Fibroblast of skin of left biceps (primary cell): ENCODE measurements at places on chromosomes 5 and 9.

- no peak for DNase-seq
Observed at GRCh38 chr5:44652674-44653073, 156.1 kb upstream of the MRPS30 start.

- no peak for DNase-seq
Observed at GRCh38 chr9:121833061-121833460, 181.6 kb downstream of the DAB2IP start.

DNA sequence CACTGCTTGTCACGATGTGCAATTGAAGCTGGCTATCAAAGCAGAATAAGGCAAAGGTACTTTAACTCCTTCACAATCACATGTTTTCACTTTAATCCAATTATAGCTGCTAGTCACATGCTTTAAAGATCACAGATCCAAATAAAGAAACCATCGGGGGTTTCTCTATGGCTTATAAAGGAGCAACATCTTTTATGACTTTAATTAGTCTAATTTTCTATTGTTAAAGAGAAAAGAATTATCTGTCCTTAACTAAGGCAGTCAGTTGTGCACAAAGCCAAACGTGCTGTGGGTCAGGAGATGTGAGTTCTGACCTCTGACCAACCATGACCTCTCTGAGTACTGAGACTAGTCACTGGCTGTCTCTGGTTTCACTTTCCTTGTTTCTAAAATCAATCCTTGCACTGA, 561.1 kb downstream of the RAB3C start:
- DNase-seq: no peak

DNA sequence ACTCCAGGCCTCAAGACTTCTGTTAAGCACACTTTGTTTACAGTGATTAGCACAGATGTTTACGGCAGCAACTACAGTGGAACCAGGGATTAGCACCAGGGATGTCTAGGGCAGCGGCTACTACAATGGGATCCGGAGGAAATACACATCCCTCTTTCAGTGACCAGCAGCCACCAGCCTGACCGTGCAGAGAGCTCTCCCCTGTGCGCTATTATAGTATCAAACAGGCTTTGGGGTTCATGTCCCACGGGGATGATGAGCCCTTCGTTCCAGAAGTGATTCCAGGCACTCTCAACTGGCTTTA, 21.5 kb downstream of the GFPT2 start:
- DNase-seq: no peak

- DNase-seq: no peak
Observed at GRCh38 chr5:110321117-110321516, 405.4 kb downstream of the TMEM232 start.

DNA sequence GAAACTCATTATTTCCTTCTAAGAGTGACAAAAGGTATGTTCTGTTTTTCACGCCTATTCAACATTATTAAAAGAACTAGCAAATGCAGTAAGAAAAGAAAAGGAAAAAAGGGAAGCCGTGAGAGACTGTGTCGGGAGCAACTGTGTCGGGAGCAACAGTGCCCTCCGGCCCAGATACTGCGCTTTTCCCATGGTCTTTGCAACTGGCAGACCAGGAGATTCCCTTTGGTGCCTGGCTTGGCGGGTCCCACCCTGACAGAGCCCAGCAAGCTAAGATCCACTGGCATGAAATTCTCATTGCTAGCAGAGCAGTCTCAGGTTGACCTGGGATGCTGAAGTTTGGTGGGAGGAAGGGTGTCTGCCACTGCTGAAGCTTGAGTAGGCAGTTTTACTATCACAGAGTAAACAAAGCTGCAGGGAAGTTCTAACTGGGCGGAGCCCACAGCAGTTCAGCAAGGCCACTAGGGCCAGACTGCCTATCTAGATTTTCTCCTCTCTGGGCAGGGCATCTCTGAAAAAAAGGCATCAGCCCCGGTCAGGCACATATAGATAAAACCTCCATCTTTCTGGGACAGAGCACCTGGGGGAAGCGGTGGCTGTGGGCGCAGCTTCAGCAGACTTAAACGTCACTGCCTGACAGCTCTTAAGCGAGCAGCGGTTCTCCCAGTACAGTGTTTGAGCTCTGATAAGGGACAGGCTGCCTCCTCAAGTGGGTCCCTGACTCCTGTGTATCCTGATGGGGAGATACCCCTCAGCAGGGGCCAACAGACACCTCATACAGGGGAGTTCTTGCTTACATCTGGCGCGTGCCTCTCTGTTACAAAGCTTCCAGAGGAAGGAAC, 1237.4 kb upstream of the CDH18 start:
- no peak for DNase-seq

DNA sequence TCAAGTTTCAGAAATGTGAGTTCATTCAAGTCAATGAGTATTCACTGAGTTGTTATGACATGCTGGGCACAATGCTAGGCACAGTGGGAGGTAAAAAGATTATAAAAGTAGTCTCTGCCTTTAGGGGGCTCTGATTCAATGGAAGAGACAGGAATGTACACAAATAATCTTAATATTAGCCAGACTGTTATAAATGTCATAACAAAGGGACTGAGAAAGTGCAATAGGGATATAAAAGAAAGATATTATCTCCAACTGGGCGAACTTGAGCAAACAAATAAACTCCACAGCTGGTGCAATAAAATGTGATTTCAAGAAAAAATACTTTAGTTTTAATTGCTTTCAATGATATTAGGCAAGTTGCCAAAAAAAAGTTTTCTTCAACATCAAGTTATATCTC, 755.2 kb downstream of the BRINP1 start:
- no peak for DNase-seq

GRCh38 chr5:116658141-116658540, 83.5 kb upstream of the SEMA6A start:
- DNase-seq: no peak

DNA sequence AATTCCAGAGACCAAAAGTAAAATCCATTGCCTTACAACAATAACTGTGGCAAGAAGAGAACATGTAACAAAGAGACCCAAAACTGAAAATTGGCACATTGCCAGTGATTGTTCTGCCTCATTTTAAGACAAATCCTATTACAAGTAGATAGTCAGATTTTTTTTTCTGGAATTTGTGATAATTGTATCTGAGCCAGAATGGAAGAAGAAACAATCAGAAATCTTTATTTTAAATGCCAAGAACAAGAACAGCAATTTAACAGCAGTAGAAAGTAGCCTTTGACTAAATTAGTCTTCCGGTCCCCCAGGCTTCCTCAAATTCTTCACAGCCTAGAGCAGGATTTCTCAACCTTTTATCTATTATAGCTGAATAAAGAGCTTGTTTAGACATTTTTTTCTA, 106.7 kb upstream of the PTPN3 start:
- DNase-seq: no peak

DNA sequence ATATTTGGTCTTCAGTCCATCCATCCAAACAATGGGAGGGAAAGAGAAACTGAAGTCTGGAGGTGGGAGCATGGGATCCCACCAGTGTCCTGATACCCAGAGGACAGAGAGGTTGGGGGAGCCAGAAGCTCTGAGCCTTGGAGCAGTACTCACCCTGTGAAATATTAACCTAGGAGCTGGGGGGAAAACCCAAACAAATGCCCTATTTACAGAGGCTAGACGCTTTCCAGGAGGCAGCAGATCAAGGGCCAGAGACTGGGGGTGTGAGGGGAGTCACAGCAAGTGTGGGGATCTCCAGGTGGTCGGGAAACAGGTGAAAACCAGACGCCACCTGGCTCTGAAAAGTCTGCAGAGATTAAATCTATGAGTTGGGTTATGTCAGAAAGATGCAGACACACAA, 6.2 kb downstream of the ZER1 start:
- no peak for DNase-seq

DNA sequence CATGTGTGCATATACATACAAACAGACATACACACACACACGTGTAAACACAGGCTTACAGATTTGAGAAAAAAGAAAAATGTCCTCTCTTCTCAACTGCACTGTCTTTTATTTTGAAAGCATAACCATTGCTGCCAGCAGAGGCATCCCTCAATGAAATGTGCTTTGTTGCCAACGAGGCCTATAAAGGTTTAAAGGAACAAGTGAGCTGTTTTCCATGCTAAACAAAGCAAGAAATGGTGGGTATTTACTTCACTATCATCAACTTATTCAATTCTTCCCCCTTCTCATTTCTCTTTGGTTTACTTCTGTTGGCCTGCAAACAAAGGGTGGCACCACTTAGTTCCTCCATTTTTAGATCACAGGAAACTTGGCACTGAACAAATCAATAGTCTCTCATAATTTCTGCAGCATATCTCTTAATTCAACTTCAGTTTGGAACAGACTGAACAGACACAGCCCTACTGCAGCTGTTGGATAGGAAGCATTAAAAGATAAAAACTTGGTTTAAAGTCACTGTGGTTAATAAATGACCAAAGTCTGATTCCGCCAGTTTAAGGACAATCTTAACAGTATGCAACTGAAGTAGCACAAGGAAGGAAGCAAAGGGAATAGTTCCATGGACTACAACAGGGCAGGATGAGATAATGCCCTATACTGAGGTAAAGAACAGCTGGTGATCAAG, 21.7 kb downstream of the TTC33 start:
- DNase-seq: no peak

- DNase-seq: no peak
Observed at GRCh38 chr5:73459366-73459765, 10.8 kb upstream of the FOXD1 start.

GRCh38 chr9:124309667-124310084, 51.9 kb downstream of the NEK6 start:
- peak; percentile 85 for DNase-seq

GRCh38 chr5:129063483-129064113, 31.0 kb upstream of the ISOC1 start:
- DNase-seq: no peak

- no peak for DNase-seq
Observed at GRCh38 chr9:7118633-7119032, 360.9 kb downstream of the KDM4C start.

DNA sequence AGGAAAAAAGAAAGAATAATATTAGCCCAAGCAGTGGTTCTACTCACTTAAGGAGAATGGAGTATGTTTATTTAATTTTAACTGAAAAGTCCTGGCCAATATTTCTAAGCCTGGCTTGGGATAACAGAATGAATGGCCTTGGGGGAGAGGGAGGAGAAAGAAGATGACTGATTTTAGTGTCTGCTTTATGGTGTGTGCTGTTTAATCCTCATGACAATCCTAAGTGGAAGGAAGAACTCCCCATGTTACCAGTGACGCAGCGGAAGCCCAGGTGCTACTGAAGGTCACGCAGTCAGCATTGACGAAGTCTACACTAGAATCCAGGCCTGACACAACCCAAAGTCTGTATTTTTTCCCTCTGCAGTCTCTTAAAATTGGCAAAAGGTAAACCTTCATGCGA, 50.5 kb downstream of the PALM2AKAP2 start:
- no peak for DNase-seq

GRCh38 chr5:177325868-177326381, 14.2 kb upstream of the MXD3 start:
- no peak for DNase-seq

DNA sequence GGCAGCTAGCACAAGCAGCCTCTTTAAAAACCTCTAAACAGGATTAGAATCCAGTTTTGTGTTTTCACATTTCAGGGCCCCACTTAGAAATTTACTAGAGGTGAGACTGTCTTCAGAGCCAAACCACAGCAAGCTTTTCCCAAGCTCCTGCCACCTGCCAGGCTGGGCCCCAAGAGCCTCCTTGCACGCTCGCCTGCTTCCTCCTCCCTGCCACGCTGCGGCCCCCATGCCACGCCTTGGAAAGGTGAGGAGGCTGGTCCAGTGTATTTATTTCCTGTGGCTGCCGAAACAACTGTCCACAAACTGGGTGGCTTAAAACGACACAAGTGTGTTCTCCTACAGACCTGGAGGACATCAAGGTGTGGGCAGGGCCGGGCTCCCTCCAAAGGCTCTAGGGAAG, 43.4 kb downstream of the NKX2-5 start:
- no peak for DNase-seq
